ENCODE measurements at places on chromosomes 1 and 21.

DNA sequence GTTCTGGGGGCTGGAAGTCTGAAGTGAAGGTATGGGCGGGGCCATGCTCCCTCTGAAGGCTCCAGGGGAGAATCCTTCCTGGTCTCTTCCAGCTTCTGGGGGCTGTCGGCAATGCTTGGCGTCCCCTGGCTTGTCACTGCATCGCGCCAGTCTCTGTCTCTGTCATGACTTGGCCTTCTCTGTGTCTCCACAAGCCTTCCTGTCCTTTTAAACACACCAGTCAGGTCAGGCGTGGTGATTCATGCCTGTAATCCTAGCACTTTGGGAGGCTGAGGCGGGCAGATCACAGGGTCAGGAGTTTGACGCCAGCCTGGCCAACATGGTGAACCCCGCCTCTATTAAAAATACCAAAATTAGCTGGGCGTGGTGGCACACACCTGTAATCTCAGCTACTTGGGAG, 125.3 kb downstream of the ACTL8 start:
- no peak for DNase-seq

DNA sequence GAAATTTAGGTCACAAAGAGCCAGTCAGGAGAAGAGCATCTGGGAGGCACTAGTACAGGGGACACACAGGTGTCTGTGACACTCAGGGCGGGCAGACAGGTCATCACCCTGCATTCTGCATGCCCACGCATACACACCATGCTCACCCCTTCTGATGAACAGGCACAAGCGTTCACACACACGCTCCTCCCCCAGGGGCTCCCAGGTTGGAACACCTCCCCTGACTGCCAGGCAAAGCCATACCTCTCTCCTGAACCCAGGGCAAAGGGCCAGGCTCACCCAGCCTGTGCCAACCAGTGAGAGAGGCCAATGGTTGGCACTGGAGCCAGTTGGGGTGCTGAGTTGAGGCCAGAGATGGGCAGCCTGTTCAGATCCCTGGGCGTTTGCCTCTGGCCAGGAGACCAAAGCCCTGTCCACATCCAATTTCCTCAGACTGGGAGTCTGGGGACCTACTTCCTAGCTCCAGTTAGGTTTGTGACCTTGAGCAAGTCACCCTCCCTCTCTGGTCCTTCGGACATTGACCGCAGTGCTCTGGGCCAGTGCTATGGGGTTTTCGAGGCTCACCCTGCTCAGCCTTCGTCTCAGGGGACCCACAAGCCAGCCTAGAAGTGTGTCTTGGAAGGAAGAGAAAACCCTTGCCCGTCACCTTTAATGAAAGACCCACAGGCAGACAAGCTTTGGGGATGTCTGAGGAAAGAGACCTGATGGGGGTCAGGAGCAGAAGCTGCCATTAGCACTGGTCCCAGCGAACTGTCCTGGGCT, 5.8 kb upstream of the LAD1 start:
- no peak for DNase-seq

GRCh38 chr1:20143318-20143717, 4.2 kb downstream of the PLA2G2F start:
- no peak for DNase-seq

- no peak for DNase-seq
These were observed 192.9 kb upstream of the GALNT2 start for GRCh38 chr1:229874136-229874535.

GRCh38 chr1:206863266-206863665, 2.2 kb upstream of the IL20 start:
- DNase-seq, result no peak

DNA sequence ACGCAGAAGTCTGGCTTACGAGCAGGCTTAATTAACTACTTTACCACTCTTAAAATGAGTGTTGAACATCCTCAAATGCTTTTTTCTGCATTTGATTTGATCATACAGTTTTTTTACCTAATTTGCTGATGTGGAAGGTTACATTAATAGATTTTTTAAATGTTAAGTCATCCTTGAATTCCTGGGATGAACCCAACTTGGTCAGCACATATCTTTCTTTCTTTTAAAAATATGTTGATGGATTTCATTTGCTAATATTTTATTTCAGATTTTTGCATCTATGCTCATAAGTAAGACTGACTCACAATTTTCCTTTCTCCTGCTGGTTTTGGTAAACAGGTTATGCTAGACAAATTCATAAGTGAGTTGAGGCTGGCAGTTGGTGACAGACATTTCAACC, 82.9 kb downstream of the LHX4 start:
- DNase-seq, result no peak

- DNase-seq, result no peak
These were observed 15.9 kb downstream of the INKA2 start for GRCh38 chr1:111723091-111723806.

DNA sequence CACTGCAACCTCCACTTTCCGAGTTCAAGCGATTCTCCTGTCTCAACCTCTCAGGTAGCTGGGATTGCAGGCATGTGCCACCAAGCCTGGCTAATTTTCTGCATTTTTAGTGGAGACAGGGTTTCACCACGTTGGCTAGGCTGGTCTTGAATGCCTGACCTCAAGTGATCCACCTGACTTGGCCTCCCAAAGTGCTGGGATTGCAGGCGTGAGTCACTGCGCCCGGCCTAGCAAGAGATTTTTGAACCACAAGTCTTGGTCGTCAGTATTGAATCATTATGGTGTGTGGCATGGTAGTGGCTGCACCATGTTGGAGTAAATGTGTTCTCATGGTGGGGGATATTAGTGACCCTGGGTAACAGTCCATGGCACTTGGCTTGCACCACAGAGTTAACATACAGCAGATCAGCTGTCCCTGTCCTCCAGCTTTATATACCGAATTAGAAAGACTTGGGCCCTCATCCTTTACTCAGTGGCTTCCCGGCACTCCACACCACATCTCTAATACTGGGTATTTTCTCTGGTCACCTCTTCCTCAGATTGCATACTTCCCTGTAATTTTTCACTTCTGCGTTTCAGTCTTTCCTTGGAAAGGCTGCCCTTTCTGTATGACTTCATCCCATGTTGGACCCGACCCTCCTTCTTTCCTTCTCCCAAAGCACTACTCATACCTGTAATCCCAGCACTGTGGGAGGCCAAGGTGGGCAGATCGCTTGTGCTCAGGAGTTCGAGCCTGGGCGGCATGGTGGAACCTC, 25.1 kb downstream of the AK4 start:
- no peak for DNase-seq

- DNase-seq, result no peak
These were observed 5.3 kb downstream of the E2F2 start for GRCh38 chr1:23525558-23526250.

DNA sequence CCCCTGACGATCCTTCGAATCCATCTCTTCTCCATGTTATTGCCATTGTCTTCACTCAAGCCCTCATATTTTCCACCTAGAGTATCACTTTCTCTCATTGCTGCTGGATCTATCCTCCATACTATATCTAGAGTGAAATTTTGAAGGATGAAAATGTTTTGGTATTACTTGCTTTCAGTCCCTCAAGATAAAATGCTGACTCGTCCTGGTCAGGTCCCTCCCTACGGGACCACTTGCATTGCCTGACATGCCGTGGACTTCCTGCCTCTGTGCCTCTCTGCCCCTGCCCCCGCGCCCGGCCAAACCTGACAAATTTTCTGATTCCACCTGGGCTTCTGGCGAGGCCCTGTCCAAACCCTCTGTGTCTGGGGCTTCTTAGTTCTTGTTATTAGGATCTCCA, 23.6 kb downstream of the SPATA46 start:
- no peak for DNase-seq

DNA sequence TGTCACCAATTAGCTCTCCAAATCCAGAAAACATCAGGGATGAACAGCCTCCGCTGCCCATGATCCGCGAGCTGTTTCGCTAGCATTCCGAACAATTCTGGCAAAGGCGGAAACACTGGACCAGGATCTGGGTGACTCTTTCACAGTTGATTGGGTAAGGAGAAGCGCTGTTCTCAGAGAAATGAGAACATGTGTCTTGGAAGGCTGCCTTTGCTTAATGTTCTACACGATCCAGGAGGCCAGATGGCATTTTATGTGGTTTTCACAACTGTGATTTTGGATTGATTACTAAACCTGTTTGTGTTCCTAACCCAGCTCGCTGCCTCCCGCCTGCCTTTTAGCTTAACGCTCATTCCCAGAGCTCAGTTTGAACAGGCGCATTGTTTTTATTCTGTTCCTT, 144.0 kb downstream of the KIF26B start:
- DNase-seq, result peak; percentile 55

DNA sequence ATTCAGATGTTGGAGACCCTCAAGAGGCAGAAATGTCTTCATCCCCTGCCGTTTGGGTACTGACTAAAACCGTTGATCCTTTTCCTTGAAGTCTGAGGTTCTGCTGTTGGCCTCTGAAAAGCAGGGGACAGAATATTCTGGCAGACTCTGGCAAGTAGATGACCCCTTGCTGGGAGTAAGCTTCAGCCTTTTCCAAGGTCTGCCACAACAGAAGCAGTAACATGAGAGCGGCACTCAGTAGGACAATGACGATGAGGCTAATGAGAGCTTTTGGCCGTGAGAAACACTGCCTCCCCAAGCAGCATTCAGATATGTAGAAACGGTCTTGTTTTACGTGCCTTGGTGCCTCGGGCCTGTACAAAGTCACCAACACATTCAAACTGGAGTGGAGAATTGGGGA, 143.7 kb downstream of the ST6GALNAC5 start:
- DNase-seq, result no peak

GRCh38 chr1:54516249-54516920, 31.6 kb upstream of the ACOT11 start:
- no peak for DNase-seq

GRCh38 chr1:109991400-109991925, 6.9 kb downstream of the AHCYL1 start:
- no peak for DNase-seq

GRCh38 chr1:81664341-81664740, 136.4 kb upstream of the ADGRL2 start:
- no peak for DNase-seq

DNA sequence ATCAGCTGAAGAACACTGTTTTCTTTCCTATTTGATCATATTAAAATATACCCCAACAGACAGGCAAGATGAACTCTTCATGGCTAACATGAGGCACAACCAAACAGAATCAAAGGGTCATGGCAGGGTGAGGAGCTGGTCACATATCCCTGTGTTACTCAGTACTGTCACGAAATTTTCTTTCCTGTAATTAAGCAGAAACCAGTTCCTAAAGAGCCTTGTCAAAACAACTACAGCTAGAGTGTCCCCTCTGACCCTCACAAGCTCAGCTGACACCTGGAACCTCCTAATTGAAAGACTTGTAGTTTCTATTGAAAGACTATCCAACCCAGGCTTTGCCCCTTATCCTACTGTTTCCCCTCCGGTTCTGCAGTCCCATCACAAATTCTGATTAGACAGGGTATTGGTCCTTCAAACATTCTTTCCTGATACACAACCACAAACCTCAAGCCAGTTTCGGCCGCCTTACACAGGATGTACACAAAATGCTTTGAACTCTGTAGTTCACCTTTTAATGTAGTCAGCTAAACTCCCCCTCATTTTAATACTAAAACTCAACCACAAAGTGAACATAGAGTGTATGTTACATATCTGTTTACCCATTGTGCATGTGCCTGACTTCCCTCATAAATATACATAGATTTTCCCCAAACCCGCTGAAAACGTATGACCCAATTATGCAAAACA, 651.9 kb downstream of the MRPL39 start:
- DNase-seq, result no peak

DNA sequence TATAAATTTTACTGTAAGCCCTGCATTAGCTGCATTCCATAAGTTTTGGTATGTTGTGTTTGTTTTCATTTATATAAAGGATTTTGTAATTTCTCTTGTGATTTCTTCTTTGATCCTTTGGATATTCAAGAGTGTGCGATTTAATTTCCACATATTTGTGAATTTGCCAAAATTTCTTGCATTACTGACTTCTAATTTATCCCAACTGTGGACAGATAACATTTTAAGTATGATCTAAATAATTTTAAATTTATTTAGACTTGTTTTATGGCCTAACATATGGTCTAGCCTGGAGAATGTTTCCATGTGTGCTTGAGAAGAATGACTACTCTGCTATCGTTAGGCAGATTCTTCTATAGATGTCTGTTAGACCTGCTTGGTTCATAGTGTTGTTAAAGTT, 23.2 kb downstream of the RPE65 start:
- DNase-seq, result no peak

- no peak for DNase-seq
These were observed 47.8 kb downstream of the C1orf198 start for GRCh38 chr1:230820568-230820967.
